ENCODE measurements at places on chromosomes 1 and 21.

GRCh38 chr1:34013958-34014737, 150.3 kb downstream of the HMGB4 start:
- DNase-seq, result no peak

DNA sequence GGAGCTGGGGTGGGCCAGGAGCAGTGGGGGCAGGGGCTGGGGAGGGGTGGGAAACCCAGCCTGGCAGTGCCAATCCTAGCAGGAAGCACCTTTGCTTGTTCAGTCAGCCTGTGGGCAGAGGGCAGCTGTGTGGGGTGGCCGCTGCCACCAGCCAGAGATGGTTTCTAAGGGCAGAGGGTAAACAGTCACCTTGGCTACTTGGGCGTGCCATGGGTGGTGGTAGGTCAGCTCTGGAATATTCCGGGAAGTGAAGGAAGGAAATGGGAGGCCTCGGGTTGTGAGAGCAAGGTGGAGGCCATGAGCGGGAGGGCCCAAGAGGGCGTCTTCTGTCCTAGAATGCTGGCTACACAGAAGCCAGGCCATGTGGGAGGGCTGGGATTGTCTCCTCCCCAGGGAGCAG, 20.7 kb upstream of the WNT4 start:
- DNase-seq, result no peak

DNA sequence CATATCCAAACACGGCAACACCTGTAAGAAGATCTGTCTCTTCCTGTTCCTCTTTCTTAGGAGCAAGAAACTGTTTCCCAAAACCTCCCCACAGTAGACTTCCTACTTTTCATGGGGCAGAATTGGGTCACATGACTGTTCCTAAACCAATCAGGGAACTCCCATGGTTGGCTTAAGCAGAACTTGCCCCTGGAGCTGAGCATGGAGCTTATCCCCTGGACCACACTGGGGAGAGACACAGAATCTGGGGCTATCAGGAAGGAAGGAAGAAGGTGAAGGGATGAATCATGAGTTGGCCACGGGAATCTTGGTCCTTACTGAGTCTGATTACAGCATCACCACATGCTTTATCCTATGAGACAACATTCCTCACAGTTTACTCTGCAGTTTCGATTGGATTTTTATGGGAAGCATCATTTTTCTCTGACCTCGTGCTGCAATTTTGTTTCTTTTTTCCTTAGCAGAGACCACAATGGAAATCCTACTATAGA, 81.8 kb downstream of the CDC7 start:
- no peak for DNase-seq

GRCh38 chr21:39913706-39914305, 46.6 kb downstream of the PCP4 start:
- no peak for DNase-seq

GRCh38 chr21:34988139-34988538, 61.0 kb downstream of the RUNX1 start:
- DNase-seq, result peak; percentile 54

DNA sequence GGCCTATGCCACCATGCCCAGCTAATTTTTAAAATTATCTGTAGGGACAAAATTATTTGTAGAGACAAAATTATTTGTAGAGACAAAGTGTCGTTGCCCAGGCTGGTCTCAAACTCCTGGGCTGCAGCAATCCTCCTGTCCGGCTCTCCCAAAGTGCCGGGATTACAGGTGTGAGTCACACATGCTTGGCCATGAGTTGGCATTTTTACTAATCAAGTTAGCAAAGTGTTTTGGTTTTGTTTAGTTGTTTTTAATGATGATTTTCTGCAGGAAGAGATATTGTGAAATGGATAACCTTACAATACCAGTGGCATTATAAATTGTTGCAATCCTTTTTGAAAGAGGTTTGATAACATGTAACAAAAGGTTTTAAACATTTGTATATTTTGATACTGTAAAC, 65.3 kb upstream of the MAGI3 start:
- no peak for DNase-seq

DNA sequence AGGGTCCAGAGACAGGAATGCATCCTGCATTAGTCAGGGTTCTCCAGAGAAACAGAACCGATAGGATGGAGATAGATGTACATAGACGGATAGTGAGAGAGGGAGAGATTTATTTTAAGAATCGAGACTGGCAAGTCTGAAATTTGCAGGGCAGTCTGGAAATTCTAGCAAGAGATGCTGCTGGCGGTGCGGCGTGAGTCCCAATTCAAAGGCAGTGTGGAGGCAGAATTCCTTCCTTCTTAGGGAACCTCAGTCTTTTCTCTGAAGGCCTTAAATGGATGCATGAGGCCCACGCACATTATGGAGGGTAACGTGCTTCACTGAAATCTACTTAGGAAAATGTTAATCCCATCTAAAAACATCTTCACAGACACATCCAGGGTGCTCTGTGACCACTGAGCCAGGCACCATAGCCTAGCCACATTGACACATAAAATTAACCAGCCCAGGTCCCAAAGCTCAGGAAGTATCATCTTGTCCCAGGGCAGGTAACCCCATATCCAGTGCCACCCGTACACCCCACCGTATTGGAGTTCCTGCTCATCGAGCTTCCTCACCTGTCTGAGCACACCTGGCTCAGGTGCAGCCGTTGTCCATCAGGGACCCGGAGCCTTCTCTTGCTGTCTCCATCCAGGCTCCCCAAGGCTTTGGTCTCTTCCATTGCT, 9.7 kb upstream of the PKNOX1 start:
- no peak for DNase-seq

GRCh38 chr1:245041058-245041698, 113.6 kb upstream of the KIF26B start:
- DNase-seq, result no peak
